ENCODE measurements at places on chromosomes 11 and 22.

- no peak for DNase-seq
Observed at GRCh38 chr11:106691807-106692365, 326.4 kb downstream of the GUCY1A2 start.

DNA sequence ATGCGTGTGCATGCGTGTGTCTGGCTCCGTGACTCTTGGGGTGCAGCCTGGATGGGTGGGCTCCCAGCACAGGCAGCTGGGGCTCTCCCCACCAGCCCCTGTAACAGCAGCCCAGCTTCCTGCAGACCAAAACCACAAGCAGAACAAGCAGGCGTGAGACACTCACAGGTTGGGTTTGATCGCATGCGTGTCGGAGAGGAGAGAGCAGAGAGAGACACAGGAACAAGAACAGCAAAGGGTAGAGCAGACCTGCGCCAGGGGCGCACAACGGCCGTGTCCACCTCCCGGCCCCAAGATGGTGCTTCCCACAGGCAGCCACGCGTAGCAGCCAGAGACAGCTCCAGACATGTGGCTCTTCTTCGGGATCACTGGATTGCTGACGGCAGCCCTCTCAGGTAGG, at the start of gene CD6:
TSS of gene CD6 (plus strand) at position 161 of the 400 bp plus-strand sequence. CDS start at position 347, 186 bp downstream.
- peak; percentile 18 for DNase-seq

DNA sequence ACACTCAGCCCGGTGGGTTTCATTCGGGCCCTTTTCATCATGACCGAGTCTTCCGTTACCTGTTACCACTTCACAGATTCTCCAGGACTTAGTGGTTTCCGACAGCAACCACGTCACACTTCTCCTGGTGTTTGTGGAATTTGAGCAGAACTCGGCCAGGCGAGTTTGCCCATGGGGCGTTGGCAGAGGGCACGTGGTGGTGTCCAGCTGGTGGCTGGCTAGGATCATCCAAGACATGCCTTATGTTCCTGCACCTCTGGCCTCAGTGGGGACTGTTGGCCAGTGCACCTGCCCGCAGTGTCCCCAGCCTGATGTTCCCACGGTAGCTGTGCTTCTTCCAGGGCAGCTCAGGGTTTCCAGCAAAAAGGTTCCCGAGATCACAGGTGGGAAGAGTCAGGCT, 87.3 kb downstream of the ARHGAP8 start:
- no peak for DNase-seq

DNA sequence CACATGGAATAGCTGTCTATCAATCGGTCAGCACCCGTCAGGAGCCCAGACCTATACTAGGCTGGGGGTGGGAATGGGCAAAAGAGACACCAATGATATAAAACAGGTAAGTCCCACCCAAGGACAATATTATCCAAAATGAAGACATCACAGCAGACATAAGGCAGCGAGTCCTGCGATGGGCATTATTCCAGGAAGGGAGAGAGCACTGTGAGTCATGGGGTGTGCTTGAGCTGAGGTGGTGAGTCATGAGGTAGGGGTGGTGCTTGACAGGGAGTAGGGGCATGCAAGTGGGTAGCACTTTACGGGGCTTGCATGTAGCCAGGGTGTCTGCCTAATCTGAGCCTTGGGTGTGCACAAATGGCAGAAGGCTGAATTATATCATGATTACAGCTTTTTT, 605.0 kb upstream of the CADM1 start:
- no peak for DNase-seq

DNA sequence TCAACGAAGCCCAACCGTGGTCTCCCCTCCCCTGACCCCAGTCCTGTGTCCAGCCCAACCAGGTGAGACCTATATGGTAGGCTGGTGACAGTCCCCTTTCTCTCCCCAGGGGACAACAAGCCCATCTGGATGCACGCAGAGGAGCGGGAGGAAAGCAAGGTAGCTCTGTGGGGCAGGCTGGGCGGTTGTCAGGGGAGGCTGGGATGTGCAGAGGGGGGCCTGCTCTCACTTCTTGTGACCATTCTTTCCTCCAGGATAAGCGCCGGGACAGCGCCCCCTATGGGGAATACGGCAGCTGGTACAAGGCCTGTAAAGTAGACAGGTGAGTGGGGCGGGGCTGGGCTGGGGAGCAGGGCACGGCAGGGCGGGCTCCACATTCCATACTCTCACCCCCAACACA, 3.5 kb upstream of the RAB1B start:
- DNase-seq = no peak

GRCh38 chr22:22125028-22125578, 119.5 kb upstream of the VPREB1 start:
- DNase-seq = no peak

GRCh38 chr11:129425214-129425613, 49.6 kb downstream of the BARX2 start:
- no peak for DNase-seq

DNA sequence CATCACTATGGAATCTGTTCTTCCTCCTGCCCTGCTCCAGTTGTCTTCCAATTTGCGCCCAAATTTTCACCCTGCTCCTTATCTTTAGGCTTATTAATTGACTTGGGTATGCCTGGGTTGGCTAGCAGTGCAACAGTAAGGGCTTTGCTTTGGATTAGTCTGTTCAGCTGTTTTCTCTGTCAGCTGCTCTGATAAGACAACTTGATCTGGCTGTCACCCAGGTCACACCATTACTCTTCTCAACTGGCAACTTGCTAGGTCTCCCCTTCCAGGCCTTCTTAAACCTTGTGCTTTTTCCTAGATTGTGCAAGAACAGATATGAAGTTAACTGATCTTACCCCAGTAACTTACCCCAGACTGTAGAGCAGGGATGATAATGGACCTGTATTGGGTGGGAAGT, 357.8 kb upstream of the LARGE1 start:
- DNase-seq = no peak
